Stimulated activated CD8-positive, alpha-beta memory T cell treated with anti-CD3 and anti-CD28 coated beads, Interleukin-4, amount 100 ng/mL, for 1 hour (primary cell): ENCODE measurements at places on chromosomes 12 and 14.

DNA sequence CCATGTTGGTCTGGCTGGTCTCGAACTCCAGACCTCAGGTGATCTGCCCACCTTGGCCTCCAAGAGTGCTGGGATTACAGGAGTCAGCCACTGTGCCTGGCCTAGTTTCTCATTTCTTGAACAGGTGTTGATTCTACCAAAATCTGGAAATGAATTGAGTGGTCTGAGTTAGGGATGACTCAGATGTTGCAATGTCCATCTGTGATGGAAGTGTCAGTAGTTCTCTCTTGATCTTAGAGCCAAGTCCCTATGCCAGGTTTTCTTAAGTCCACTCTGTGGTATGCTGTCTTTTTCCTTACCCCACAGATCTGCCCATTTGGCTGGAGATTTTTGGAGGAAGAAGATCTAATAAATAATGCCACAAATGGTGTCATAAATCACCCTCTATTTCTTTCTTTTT lies 12.6 kb downstream of the SNAPC1 start:
- DNase-seq = no peak

DNA sequence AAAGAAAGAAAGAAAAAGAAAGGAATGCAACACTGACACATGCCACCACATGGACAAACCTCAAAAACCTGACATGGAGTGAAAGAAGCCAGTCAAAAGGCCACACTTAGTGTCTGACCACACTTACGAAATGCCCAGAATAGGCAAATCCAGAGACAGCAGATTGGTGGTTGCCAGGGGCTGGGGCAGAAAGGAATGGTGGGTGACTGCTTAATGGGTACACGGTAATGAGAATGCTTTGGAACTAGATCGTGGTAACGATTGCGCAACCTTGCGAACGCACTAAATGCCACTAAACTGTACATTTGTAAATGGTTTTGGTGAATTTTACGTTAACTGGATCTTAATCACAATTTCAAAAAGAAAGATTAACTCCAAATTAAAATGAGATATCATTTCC lies 39.5 kb downstream of the SCARB1 start:
- DNase-seq = no peak

DNA sequence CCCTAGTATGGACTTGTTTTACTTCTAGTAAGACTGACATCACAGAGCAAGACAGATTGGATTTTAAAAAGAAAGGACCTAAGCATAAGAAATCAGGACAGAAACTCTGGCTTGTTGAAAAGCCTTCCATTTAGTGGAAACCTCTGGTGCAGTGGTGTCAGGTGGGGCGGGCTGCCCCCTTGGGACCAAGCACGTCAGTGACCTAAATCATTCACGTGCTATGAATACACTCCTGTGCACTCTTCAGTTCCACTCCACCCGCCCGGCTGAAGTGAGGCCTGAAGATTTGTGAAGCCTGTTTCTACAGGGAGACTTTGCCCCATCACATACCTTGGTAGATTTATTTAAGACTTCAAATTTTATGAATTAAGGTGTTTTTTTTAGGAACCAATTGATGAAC lies 58.2 kb upstream of the STRN3 start:
- no peak for DNase-seq

GRCh38 chr12:96099986-96100385 lies 64.6 kb upstream of the LTA4H start:
- DNase-seq = no peak

GRCh38 chr14:88228522-88229236 lies 94.4 kb downstream of the KCNK10 start:
- DNase-seq = no peak

GRCh38 chr12:6676962-6677361 lies 12.2 kb downstream of the ZNF384 start:
- no peak for DNase-seq

DNA sequence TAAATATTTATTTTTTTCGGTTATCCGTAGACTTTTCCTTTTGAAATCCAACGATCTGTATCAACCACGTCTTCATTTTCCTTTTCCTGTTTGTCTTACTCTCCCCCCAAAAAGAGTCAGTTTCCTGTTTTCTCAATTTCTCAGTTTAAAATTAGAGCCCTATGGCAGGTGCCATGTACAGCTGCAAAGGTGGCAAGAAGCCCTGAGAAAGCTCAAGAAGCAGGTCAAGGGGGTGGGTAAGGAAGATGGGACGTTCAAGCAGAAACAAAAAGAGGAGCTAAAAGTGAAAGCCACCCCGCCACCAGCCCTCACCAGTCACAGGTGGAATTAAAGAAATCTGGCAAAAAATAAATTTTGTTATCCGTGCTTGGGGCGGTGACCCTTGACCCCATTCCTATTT lies 26.7 kb downstream of the SLC35E3 start:
- no peak for DNase-seq

- DNase-seq = no peak
These were observed 38.7 kb downstream of the ADGRD1 start for GRCh38 chr12:130992448-130992847.

DNA sequence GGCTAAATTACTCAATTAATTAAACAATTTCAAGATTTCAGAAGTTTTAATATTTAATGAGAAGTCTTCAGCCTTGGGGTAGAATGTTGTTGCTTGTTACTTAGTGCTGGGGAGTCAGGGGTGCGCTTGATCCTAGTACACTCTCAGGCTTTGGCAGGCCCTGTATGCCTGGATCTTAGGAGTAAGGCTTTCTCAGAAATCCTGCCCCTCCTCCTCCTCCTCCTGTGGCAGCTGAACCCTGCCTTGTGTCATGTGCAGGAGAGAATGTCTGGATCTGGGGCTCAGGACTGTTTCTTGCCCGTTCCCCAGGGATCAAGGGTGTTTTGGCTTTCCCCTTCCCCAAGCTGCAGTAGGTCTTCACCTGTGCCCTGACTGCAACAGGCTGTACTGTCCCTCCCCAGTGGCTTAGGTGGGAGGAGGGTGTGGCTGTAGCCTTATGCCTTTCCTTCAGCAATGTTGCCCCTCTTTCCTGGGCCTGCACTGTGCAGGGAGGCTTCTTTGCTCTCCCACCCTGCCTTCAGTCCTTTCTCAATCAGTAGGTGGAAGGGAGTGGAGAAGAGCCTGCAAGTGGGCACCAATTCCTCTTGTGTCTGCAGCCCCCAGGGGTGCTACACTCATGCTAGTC lies 108.2 kb downstream of the SLC38A6 start:
- no peak for DNase-seq

DNA sequence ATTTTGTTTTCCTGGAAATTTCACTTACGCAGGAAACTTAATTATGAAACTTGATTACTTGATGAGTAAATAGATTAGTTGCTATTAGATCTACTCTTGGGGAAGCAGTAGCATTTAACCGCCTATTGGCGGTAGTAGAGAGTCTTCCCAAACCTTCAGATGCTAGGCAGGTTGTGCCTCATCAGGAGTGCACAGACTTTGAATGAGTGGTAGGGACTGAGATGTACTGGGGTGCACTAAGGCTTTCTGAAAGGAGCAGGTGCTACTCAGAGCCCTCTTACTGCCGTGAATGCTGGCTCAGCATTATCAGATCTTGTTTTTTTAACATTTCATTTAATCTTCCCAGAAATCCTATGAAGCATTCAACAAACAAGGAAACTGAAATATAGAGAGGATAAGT lies 7.7 kb downstream of the GATC start:
- no peak for DNase-seq

- DNase-seq = no peak
These were observed 140.0 kb downstream of the DAD1 start for GRCh38 chr14:22448905-22449599.

DNA sequence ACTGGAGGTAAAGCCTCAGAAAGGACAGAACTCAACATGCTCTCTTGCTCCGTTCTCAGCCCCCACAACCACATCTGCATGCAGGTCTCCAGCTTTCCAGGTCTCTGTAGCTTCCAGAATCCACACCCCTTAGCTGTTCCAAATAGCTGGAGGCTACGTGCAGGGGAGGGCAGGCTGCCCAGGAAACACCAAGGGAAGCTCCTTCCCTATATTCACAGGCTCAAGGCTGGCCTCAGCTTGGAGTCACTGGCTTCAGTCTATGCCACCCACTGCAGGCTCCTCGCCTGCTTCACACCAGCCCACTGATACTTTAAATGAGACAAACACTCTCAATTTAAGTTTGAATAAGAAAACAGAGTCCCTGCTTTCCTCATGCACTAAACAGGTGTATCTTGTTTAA lies 73.3 kb downstream of the ASCL4 start:
- DNase-seq = no peak

- no peak for DNase-seq
These were observed 44.0 kb downstream of the ACACB start for GRCh38 chr12:109160433-109160832.

- DNase-seq = no peak
These were observed 23.9 kb downstream of the SCAF11 start for GRCh38 chr12:45966486-45966885.

DNA sequence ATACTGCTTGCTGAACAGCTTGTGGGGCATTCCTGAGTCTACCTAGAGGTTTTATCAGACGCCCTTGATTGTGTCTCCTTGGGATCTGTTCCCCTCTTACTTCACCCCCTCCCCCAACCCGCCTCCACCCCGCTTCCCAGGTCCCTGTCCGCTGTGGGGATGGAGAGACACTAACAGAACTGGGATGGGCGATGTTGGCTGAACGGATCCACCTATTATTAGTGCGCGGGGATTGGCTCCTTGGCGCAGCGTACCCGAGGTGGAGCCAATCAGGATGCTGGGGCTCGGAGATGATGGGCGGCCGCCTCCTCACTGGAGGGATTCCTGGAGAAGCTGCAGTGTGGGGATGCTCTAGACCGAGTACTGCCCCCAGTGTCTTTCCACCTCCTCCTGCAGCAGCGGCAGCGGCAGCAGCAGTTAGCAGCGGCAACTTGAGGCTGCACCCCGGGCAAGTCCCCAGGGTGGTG lies at the start of gene SYT1:
TSS of gene SYT1 (plus strand) at position 372 of the 467 bp plus-strand sequence.
- DNase-seq = no peak

- DNase-seq = no peak
These were observed 715 bp upstream of the RAP1B start for GRCh38 chr12:68609998-68610369.

- no peak for DNase-seq
These were observed 62.4 kb downstream of the ARL6IP4 start for GRCh38 chr12:123042833-123043232.

- DNase-seq = no peak
These were observed 17.2 kb downstream of the WSCD2 start for GRCh38 chr12:108146035-108146893.

DNA sequence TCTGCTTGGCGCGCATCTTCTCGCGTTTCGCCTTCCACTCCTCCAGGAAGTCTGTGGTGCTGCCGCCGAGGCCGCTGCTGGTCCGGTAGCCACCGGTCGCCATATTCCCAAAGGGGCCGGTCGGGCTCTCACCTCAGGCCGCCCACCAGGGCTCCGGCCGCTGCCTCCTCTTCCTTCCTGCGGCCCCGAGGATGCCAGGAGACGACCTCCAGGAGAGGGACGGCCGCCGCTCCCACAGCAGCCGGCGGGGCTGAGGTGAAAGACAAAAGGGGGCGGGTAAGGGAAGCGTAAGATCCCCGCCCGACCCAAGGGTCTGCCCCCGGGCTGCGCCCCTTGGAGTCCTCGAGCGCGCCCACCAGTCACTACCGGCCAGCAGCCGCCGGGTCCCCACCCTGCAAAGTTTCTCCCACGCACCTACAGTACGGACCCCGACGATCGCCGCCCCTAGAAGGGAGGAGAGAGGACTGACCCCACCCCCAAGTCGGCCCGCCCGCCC lies 574 bp downstream of the PAWR start:
- DNase-seq = no peak

DNA sequence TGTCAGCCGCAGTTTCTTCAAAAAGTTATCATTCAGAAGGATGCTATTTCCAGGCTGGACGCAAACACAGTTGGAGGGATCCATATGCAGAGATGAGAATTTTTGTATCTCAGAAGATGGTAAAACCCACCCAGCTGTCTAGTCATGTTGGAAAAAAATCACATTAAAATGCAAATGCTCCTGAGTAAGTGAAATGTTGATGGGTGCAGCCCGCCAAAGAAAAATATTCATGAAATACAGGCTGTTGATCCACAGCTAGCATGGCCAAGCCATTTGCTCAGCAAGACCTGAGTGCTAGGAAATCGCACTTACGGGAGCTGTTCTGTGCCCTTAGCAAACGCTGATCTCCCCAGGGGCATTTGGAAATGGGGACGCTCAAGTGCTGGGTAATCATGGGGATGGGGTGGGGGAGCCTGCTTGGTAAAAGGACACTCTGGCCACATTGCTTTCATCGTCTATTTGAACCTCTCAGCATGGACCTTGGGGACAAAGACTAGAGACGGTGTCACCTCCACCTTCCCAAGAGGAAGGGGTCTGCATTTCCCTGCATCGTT lies 25.7 kb downstream of the TUNAR start:
- no peak for DNase-seq

DNA sequence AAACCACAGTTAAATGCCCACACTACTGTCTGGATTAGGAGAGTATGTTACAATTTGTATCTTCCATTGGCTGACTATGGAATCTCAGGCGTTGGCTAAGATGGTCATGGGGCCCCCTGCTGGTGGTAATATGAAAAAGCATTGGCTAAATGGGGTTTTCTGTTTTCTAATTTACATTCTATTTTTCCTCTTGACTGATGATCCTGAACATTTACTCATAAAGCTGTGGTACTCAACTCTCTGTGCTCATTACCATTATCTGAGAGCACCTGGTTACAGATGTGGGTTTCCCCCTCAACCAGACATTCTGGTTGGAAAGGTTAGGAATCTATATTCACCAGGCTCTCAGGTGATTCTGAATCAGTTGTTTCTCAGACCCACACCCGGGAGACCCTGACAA lies 64.8 kb downstream of the WSCD2 start:
- DNase-seq = no peak

DNA sequence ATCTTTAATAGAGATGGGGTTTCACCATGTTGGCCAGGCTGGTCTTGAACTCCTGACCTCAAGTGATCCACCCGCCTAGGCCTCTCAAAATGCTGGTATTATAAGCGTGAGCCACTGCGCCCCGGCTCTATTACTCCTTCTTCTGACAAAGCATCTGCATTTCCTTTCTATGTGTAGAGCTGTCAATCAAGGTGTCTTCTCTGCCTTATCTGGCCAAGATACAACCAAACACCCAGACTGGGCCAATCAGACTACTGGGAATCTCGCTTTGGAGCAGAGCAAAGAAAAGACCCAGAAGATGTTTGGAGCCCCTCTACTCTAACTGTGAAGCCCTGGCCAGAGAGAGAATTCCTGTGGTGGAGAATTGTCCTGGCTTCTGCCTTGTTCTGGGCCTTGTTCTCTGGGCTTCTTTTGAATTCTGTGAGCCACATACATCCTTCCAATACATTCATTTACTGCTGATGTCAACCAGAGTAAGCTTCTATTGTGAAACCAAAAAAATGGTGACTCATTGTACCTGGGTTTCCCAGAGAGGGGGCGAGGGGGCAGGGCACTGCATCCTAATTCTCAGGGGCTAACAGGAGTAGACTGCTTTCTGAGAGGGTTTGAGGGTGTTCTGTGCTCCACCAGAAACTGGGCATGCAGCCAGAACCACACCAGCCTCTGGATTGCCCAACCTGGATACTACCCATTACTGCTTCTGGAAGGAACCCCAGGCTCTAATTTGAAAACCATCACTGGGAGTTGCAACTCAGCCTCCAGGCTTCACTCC lies 18.8 kb upstream of the FLVCR2 start:
- DNase-seq = no peak

- no peak for DNase-seq
These were observed 5.1 kb upstream of the PCNX1 start for GRCh38 chr14:70902184-70902583.

GRCh38 chr12:70354787-70355186 lies 11.3 kb upstream of the KCNMB4 start:
- DNase-seq = no peak
